ENCODE measurements at places on chromosomes 11 and 22.

DNA sequence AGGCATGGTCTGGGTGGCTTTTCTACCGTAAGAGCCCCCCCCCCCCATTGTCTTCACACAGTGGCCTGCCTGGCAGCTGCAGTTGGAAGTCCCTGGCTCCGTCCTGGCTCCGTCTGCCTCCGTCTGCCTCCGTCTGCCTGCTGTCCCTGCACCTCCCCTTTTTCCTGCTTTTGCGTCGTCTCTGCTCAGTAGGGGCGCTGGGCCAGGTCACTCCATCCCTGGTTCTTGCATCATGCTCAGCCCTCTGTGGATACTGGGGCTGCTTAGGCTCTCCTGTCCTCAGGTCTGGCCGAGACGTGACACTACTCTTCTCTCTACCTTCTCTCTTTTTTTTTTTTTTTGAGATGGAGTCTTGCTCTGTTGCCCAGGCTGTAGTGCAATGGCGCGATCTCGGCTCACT lies 27.8 kb downstream of the AP2A2 start:
- no peak for ATAC-seq

DNA sequence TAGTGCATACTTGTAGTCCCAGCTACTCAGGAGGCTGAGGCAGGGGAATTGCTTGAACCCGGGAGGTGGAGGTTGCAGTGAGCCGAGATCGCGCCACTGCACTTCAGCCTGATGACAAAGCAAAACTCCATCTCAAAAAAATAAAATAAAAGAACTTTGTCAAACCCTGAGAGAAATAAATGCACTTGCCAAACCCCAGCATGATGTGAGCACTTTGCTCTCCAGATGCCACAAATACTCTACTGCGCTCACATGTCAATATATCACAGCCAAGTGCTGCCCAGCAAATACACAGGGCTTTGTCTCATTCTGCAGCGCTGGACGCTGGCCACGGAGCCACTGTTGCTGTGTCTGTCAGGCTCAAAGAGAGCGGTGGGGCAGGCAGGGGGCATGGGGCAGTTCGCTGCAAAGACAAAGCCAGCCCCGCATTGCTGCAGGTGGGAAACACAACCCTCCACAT lies 45.1 kb downstream of the AHNAK start:
- no peak for ATAC-seq

- ATAC-seq = no peak
These were observed 33.8 kb downstream of the TXN2 start for GRCh38 chr22:36447632-36448031.

GRCh38 chr11:398826-399225 lies 4.8 kb downstream of the PKP3 start:
- ATAC-seq = no peak

GRCh38 chr11:7579361-7579791 lies 65.6 kb downstream of the PPFIBP2 start:
- no peak for ATAC-seq

GRCh38 chr22:31302006-31302405 lies 9.7 kb upstream of the PIK3IP1 start:
- no peak for ATAC-seq

- ATAC-seq = no peak
These were observed 178.1 kb downstream of the SOX6 start for GRCh38 chr11:16178273-16178672.

GRCh38 chr11:19027829-19028595 lies 32.5 kb downstream of the MRGPRX2 start:
- no peak for ATAC-seq

DNA sequence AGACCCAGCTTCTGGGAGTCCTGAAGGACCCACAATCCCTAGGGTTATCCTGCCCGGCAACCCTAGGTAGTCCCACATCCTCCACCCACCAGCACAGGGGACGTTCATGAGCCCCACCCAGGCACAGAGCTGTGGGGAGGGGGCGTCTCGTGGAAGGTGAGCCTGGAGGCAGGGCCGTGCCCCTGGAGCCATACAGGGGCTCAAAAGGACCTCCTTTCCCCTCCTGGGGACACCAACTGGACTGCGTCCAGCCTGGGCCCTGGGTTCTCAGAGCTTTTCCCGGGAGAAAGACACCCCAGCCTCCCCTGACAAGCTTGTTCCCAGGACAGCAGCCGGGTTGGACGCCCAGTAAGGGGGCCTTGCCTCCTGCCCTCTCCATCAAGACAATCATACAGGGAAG lies 78.4 kb downstream of the BRD1 start:
- no peak for ATAC-seq

DNA sequence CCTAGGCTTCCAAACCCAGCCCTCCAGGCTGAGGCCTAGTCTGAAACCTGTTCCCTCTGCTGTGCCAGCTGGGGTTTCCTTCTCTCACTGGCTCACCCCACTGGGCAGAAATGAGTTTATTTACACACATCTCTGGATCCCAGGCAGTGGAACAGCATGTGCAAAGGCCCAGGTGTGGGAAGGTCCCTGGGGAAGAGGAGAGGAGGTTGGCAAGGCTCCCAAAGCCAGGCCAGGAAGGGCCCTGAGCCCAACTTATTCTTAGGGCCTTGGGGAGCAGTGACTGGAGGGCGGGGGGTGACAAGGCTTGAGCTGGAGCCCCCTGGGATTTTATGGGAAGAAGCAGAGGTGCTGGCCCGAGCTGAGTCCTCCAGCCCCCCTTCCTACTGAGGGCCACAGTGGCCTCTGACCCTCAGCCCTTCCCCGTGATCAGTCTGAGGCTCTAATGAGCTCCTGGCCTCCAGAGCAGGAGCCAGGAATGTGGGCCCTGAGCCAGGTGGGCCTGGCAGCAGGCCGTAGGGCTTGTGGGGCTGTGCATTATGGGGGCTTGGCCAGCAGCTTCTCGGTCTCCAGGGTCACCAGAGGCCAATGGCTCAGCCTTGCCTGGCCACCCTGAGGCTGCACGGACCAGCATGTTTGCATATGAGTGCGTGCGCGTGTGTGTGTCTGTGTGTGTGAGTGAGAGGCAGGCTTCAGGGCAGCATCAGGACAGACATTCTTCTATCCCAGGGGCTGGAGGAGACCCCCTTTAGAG lies 2.9 kb downstream of the MYO7A start:
- ATAC-seq = peak; percentile 55

DNA sequence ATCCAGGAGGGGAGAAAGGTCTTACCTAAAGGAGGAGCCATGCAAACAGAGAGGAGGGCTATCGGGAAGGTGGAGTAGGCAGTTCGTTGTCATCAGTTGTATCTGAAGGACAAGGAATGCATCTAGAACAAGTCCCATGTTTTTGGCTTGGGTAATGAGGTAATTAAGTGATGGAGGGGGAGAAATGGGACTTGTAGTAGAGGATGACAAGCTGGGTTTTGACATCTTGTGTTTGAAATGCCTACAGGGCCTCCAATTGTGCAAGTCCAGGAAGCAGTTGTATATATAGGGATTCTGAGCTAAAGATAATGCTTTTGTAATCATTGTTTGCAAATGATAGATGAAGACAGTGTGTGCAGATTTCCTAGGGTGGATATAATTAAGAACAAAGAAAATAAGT lies 622.8 kb downstream of the NTM start:
- no peak for ATAC-seq

DNA sequence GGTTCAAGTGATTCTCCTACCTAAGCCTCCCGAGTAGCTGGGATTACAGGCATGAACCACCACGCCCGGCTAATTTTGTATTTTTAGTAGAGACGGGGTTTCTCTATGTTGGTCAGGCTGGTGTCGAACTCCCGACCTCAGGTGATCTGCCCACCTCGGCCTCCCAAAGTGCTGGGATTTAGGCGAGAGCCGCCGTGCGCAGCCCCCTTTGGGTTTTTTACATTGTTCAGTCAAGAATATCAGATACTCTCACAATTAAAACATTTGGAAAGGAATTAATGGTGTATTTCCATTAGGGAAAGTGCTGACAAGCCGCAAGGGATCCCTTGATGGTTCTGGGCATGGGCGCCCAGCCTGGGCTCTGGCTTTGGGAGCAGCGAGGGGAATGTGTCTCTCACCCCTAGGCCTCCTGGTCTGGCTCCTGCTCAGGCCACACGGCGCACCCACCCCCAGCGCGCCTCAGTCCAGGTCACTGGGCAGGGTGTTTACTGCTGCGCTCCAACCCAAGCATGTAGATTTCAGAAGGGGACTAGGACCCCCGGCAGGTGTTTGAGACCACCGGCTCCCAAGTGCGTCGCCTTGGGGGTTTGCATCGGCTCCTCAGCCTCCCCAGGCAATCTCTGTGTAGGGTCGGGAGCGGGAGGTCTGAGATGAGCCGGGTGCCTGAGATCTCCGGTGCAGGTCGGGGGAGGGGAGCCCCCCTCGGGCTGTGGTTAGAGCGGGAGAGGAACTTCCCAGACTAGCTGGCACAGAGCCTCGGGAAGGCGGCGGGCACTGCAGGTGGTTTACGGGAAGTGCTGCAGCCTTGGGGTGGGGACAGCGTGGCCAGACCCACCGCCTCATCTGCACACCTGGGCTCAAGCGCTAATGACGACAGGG lies 809 bp upstream of the IRF7 start:
- no peak for ATAC-seq

DNA sequence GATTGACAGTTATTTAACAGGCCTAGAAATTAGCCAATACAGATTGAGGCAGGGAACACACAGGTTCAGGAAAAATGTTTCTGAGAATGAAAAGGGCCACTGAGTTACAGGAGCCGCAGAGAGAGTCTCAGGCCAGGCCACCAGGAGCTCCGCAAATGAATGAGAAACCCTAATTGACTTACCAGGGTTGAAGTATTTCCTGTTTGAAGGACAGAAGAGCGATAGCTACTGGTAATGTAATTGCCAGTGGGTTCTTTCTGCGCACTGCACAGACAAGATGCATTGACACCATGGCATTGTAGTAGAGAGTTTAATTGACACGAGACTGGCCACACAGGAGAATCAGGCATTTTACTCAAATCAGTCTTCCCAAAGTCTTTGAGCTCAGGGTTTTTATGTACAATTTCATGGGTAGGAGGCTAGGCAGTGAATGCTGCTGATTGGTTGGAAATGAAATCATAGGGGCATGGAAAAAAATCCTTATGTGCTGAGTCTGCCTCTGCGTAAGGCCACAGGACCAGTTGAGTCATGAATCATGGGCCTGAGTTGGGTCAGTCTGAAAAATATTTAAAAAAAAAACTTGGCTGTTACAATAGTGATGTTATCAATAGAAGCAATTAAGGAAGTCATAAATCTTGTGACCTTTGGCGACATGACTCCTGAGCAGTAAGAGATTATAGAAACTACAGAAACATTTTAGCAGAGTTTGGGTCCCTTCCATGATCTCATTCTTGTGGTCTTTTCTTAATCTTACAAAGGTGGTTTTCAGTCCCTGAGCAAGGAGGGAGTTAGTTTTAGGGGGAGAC lies 203.8 kb downstream of the CASP12 start:
- peak; percentile 50 for ATAC-seq

DNA sequence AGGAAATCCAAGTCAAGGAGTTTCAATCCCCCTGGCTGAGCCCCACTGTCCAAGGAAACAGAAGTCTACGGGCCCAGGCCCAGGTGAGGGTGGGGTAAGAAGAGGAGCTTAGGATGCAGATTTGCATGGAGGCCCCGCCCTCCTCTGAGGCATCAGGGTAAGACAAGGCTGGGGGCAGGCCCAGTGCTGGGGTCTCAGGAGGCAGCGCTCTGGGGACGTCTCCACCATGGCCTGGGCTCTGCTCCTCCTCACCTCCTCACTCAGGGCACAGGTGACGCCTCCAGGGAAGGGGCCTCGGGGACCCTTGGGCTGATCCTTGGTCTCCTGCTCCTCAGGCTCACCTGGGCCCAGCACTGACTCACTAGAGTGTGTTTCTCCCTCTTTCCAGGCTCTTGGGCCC lies 31.3 kb upstream of the IGLL5 start:
- no peak for ATAC-seq

DNA sequence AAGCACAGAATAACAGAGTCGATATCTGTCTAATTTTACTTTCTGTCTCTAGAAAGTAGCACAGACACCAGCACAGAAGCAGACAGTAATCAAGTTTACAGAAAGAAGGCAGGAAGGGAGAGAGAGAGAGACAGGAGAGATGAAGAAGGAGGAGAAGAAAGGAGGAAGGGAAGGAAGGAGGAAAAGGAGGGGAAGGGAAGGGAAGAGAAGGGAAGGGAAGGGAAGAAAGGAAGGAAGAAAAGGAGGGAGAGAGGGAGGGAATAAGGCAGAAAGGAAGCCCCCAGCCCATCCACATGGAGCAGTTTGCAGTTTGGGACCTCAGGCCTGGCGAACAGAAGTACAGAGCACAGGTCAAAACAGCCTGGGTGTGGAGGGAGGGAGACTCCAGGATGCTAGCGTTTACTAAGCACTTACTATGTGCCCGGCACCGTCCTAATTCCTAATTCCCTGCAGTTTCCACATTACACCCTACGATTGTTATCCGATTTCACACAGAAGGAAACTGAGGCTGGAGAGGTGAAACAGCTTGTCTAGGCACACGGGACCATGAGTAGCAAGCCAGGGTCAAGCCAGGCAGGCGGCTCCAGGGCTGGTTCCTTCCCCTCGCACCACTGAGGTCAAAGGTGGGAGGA lies 46.0 kb upstream of the WNT7B start:
- ATAC-seq = no peak

- ATAC-seq = no peak
These were observed 17.5 kb upstream of the SMIM38 start for GRCh38 chr11:69138265-69138664.
